ENCODE measurements at places on chromosomes 1 and 21. TPM values are rescaled to one million over a fixed set of nuclear protein-coding genes. Genes with fewer than 3 reads are reported as not detected.

The RCAN3 gene
- 14.5 TPM for total RNA-seq

The FHL3 gene
- total RNA-seq, result 58.9 TPM

The PLEKHG5 gene
- total RNA-seq, result 33.6 TPM

The ISG15 gene
- 42.2 TPM for total RNA-seq

The CLIC6 gene
- 0.08 TPM for total RNA-seq
